ENCODE measurements at places on chromosomes 3 and 15.
A peak's percentile ranks its signal among the peaks of the same experiment; 100 is the strongest.

DNA sequence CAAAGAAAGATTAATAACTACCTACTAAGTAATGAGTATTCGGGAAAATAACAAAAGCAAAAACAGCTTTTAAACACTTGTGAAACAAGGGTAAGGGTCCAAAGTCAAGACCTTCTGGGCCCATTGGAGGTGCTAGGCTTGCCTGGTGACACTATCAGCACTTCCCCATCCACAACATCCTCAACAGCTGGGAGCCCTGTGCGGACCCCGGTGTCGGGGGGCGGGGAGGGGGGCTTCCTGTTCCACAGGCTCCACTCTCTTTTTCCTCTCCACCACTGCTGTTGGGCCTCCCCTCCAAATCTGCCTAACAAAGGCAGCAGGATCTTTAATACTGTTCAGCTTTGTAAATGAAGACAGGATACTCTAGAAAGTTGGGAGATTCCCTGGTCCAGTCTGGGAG is 21.6 kb downstream of the NGRN start:
- DNase-seq = no peak

DNA sequence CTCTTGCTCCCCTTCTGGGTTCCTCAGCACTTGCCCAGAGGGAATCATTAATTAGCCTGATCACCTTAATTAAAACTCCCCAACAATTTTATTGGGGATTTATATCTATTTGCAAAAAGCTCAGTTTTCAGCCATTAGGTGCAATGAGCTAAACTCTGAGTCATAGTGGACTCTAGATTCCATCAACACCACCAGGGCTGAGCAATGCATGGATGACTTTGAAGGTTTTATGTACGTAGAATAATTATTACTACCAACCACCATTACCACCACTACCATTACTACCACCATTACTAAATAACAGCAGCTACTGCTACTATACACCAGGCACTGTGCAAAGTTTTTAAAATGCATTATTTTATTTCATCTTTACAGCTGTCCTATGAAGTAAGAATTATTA is 81.2 kb downstream of the ZNF621 start:
- DNase-seq = no peak

DNA sequence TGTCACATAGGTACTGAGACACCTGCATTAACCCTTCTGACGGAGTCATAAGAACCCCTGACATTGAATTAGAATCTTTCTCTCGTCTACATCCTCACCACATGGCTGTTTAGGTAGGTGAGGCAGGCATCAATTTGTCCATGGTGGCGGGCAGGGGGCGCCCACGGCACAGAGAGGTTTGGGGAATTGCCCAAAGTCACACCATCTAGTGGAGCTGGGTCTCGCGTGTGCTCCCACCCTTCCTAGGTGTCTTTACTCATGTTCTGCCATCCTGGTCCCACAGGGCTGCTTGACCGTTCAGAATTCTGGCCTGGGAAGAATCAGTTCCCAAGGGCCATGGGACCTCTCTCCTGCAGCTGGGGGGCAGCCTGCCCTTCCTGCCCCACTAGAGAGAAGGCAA is 14.7 kb upstream of the DLL4 start:
- DNase-seq = no peak

- DNase-seq = no peak
Measured at GRCh38 chr3:85726241-85726640, 767.5 kb downstream of the CADM2 start.

GRCh38 chr3:71649757-71650156 is 66.2 kb upstream of the FOXP1 start:
- DNase-seq = no peak

- no peak for DNase-seq
Measured at GRCh38 chr15:23055316-23055715, 15.9 kb upstream of the TUBGCP5 start.

- peak; percentile 13 for DNase-seq
Measured at GRCh38 chr3:177596816-177597271, 399.6 kb upstream of the TBL1XR1 start.

GRCh38 chr3:141465221-141465620 is 21.6 kb upstream of the RASA2 start:
- peak; percentile 28 for DNase-seq

- DNase-seq = no peak
Measured at GRCh38 chr3:62923066-62923465, 47.9 kb upstream of the CADPS start.

GRCh38 chr15:28942046-28942445 is 56.3 kb downstream of the APBA2 start:
- DNase-seq = no peak

GRCh38 chr3:191244242-191244867 is 45.3 kb downstream of the OSTN start:
- no peak for DNase-seq

GRCh38 chr3:10238345-10239183 is 9.7 kb upstream of the TATDN2 start:
- no peak for DNase-seq

GRCh38 chr15:61158504-61159407 is 70.3 kb downstream of the RORA start:
- DNase-seq = no peak

DNA sequence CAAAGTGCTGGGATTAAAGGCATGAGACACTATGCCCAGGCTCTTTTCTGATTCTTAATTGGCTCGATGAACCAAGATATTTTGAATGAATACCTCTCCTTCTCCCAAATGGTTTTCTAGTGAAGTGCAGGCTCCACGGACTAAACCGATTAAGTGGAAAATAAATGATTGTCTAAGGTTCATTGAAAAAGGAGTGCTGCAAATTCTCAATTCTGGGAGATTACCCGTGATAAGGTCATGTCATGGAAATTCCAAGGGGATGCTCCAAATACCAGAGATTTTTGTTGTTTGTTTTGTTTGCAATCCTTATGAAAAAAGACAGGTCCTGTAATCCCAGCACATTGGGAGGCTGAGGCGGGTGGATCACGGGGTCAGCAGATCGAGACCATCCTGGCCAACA is 406.9 kb upstream of the TBL1XR1 start:
- no peak for DNase-seq

- DNase-seq = no peak
Measured at GRCh38 chr3:127870156-127870555, 44.9 kb upstream of the KBTBD12 start.

GRCh38 chr15:70435872-70436271 is 327.5 kb downstream of the UACA start:
- no peak for DNase-seq

- no peak for DNase-seq
Measured at GRCh38 chr3:146026547-146026946, 134.4 kb downstream of the PLOD2 start.

DNA sequence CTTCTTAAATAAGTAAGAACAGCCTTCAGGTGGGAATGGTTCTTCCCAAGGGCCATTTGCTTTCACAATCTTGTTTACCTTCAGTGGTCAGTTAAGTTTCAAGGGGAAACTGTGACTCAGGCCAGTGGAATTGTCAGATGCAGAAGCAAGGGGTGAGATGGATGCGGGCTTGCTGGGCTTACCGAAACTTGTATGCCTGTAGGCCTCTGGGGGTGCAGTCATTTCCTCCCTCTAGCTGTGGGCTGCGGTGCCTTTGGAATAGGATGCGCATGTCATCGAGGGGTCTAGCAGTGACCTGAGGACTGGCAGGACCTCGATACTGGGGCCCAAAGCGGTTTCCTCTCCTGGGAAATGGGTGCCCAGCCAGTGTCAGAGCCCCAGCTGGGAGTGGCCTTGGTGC is 121.6 kb downstream of the EEFSEC start:
- DNase-seq = peak; percentile 58

- no peak for DNase-seq
Measured at GRCh38 chr15:100017140-100017539, 283.9 kb upstream of the LYSMD4 start.

- no peak for DNase-seq
Measured at GRCh38 chr3:150495149-150495548, 51.1 kb downstream of the SERP1 start.

DNA sequence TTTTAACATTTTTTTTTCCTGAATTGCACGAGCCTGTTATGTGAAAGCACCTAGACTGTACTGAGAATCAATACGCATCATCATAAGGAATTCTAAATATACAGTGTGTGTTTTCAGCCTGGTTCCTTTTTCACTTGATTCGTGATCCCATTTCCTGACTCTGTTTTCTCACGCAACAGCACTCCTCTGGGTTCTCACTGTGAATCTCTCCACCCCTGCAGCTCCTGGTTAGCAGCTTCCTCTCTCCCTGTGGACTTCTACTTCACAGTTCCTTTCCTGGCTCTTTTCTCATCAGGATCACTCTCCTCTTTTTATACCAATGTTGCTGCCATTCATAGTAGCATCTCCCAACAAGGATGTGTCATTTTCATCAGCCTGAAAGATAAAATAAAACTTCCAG is 297.2 kb downstream of the CADM2 start:
- no peak for DNase-seq

- DNase-seq = no peak
Measured at GRCh38 chr15:25236861-25237155, 202.0 kb downstream of the UBE3A start.

- DNase-seq = no peak
Measured at GRCh38 chr15:69499521-69500211, 47.0 kb downstream of the RPLP1 start.

DNA sequence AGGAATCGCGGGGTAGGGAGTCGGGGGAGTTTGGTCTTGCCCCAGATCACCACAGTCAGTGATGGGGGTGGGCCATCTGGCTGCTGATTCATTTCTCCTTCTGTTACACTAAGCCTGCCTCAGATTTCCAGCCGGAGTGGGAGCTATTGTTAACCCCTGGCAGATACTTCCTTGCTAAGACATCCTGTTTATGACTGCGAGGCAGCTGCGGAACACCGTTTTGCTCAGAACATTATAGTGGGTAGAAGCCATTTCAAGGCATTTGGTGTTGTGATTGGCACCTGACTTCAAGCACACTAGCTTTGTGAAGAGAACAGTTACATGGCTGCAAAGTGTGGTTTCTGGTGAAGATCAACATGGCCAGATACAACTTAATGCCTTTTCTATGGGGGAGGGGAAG is 73.8 kb downstream of the FLNB start:
- DNase-seq = no peak

DNA sequence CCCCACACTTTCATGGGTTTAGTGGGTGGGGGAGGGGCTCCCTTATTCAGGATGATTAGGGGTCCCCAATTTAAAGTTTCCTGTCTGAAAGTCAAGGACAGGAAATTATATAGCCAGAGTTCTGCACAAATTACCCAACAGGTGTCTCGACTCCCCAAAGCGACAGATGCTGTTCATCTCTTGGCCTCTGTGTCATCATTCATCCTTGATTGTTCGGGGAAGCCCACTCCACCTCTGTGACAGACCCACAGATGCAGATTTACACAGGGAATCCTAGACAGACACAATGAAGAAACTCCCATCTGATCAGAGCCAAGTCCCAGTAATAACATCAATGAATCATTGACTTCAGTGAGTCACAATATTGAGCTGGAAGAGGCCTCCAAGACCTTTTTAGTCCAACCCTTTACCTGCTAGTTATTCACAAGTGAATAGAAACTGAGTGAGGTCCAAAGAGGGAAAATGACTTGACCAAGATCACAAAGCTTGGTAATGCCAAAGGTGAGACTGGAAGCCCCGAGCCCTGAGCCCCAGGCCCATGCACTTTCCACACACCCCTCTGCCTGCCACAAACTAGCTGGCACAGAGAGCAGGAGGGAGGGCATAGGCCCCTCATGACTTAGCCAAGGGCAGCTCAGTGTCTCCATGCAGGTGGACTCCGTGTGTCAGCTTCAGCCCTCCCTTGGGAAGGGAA is 7.9 kb upstream of the SRP14 start:
- peak; percentile 66 for DNase-seq

GRCh38 chr3:25281732-25282126 is 146.3 kb upstream of the RARB start:
- DNase-seq = no peak

DNA sequence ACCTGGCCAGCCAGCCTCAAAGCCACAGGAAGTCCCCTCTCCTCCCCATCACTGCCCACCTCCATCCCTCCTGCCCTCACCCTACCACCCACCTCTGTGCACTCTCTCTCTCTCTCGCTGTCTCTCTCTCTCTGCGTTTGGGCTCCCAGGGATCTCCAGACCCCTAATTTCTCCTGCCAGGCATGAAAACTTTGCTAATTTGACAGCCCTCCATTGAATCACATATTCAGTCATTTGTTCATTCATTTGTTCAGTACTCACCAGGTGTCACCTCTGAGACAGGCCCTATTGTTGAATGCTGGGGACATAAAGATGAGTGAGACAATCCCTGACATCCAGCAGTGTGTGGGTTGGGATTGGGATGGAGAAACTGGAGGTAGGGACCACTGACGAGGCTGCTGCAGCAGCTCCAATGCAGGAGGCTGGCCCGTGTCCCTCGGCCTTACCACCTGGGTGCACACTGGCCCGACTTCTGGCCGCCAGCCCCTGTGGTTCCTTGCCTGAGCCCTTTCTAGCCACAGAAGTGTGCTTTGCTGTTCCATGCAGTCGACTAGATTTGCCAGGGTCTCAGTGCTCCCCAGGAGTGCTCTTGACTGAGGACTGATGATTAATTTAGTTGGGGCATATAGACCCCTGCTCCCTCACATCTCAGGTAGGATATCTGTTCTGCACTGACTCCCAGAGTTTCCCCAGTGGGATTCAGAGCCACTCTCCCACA is 38.6 kb upstream of the TSEN2 start:
- no peak for DNase-seq

DNA sequence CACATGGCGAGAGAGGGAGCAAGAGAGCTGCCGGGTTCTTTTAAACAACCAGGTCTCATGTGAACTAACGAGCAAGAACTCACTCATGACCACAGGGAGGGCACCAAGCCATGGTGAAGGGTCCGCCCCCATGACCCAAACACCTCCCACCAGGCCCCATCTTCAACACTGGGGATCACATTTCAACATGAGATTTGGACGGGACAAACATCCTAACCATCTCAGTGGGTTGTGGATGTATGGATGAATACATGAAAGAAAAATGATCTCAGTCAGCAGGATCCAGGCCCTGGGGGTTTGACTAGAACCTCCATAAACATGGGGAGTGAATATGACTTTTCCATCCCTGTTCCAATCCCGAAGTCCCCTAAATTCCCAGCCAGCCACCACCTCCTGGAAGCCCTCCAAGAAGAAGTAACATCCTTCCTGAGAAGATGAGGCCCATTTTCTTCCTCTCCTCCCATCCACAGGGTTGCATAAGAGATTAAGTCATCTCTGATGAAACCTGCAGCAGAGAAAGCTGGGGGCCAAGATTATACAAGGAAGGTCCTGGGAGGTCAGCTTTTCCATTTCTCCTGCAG is 9.5 kb downstream of the CAV3 start:
- peak; percentile 69 for DNase-seq

GRCh38 chr15:63870043-63870394 is 36.3 kb upstream of the HERC1 start:
- no peak for DNase-seq

GRCh38 chr3:10085738-10086137 is 22.3 kb downstream of the FANCD2OS start:
- no peak for DNase-seq

DNA sequence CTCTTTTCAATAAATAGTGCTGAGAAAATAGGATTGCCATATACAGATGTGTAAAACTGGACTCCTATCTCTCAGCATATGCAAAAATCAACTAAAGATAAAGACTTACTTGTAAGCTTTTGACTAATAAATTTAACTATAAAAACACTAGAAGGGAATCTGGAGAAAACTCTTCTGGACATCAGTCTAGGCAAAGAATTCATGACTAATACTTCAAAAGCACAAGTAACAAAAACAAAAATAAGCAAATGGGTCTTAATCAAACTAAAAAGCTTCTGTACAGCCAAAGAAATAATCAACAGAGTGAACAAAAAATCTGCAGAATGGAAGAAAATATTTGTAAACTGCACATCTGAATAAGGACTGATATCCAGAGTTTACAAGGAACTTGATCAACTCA is 1122.2 kb downstream of the TBL1XR1 start:
- DNase-seq = no peak

GRCh38 chr15:62301993-62302675 is 137.0 kb upstream of the C2CD4B start:
- DNase-seq = peak; percentile 19

Data from AG08395 (cell line).